Femur (tissue), 1 donor: ENCODE measurements at places on chromosomes 12 and 14.

DNA sequence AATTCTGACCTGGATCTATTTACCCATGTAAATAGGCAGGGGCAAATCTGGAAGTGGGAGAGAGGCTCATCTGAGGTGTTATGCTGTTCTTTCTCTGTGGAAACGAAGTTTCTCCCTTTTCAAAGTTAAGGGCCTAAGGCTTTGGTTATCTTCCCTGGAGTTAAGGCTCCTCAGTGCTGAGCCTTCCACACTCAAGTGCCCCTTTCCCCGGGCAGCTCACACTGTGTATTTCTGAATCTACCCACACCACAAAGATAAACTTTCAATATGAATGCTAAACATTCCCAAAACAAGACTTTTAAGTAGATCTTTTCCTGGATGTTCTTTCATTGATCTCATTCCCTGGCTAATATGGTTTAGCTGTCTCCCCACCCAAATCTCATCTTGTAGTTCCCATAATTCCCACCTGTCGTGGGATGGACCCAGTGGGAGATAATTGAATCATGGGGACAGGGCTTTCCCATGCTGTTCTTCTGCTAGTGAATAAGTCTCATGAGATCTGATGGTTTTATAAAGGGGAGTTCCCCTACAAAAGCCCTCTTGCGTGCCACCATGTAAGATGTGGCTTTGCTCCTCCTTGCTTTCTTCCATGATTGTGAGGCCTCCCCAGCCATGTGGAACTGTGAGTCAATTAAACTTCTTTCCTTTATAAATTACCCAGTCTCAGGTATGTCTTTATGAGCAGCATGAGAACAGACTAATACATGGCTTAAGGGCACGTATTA is 251.1 kb downstream of the NAV3 start:
- no peak for DNase-seq

GRCh38 chr12:27474344-27474743 is 27.8 kb downstream of the SMCO2 start:
- DNase-seq: no peak

DNA sequence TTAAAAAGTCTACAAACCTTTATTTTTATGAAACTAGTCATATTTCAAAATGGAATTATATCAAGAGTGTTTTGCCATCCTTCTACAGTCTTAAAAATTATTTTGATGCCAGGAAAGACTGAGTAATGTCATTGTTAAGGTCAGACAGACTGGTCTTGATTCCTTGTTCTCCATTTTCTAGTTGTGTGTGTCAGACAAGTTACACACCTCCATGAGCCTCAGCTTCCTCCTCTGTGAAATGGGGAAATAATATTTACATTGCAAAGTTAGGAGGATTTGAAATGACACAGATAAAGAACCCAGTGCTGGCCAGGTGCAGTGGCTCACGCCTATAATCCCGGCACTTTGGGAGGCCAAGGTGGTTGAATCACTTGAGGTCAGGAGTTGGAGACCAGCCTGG is 47.4 kb upstream of the ELK3 start:
- no peak for DNase-seq

- no peak for DNase-seq
Observed at GRCh38 chr12:67751381-67751928, 102.9 kb downstream of the DYRK2 start.

DNA sequence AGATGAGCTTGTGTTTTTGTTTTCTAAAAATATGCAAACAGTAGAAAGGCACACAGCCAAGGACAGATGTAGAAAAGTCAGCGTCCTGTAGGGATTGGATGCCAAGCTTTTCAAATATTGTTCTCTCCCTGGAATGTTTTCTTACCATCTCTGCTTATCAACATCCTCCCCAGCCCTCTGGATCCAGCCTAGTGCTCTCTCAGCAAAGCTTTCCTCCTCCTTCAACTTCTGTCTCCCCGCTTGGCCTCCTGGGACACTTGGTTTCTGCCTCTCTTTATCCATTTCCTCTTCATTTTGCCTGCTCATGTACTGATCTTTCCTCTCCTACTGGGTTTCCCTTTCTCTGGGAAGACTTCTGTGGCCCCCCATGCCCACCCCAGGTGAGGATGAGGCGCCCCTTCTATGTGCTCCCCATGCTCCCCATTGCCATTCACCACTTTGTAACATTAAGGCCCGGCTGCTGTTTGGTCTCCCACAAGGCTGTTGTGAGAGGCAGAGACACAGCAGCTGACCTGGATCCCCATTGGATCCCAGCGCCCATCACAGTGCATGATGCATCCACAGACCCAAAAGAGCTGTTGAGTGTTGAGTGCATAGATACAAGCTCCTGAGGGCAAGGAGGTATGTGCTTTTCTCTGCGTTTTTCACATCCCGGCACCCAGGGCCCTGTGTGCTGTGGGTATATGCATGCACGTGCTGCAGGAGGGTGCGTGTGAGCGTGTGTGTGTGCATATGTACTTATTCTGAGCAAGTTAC is 38.2 kb downstream of the EVL start:
- no peak for DNase-seq
